IMR-90 (cell line): ENCODE measurements at places on chromosomes 5 and 9. TPM values are rescaled to one million over a fixed set of nuclear protein-coding genes. Genes with fewer than 3 reads are reported as not detected.
A peak's percentile ranks its signal among the peaks of the same experiment; 100 is the strongest.

- DNase-seq, result peak; percentile 89
Measured at GRCh38 chr5:111582993-111583601, 70.8 kb upstream of the STARD4 start.

- DNase-seq, result no peak
Measured at GRCh38 chr5:61659221-61659696, 327.2 kb downstream of the ZSWIM6 start.

GRCh38 chr9:98333703-98334582 is 78.5 kb upstream of the TBC1D2 start:
- peak; percentile 93 for DNase-seq

GFPT2 gene
- 20.6 and 20.8 TPM in 2 replicates for total RNA-seq

DNA sequence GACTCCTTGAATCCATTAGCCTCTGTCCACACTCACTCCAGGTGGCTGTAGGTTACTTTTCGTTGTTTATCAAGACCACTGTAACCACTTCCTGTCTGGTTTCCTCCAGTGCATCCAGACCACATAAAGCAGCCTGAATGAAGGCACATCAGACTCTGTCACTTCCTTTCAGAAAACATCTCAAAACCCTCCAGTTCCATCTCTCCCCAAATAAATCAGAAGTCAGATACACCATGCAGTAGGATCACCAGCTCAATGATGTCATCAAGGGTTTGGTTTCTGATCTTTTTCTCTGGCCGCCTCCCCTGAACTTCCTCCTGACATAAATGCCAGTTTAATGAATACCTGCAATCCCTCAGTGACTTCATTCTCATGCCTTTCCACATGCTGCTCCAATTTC is 161.2 kb downstream of the ZNF462 start:
- no peak for DNase-seq

DNA sequence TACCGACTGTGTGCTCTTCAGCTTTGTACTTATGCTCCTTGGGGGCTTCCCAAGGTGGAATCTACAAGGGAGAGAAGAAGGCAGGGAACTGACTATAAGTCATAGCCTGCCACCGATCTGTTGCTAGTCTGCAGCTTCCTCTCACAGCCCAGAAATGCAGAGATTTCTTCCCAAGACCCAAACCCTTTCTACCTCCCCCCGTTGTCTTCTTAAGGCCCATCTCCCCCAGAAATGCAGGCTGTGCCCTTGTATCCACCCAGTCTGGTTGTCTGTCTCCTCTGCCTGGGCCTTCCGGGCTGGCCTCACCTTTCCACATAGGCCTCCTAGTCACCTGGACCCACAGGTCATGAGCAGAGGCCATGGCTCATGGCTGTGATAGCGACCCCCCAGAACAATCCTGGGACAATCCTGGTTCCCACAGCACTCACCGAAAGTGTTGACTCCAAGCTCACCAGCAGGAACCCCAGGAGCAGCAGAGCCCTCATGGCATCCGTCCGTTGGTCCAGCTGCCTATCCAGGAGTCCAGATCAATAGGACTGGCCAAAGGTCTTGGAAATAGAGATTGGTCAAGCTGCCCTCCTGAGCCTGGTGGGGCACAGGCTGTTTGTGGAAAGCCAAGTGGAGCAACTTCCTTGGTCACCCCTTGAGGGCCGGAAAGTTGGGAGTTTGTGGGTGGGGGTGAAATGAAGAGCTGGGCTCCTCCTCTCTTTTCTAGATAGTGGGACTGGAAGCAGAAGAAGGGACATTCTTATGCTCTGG is at the start of gene F12:
Gene F12 (minus strand): TSS at position 522 of the 759 bp plus-strand sequence. CDS start 37 bp downstream, at position 485.
- no peak for DNase-seq

CTXN3 gene
- total RNA-seq, result not detected in 2 replicates

MYO10 gene
- total RNA-seq, result 93.0 and 115 TPM in 2 replicates

GRCh38 chr5:139711067-139711905 is 63.1 kb downstream of the CXXC5 start:
- DNase-seq, result peak; percentile 28

DNA sequence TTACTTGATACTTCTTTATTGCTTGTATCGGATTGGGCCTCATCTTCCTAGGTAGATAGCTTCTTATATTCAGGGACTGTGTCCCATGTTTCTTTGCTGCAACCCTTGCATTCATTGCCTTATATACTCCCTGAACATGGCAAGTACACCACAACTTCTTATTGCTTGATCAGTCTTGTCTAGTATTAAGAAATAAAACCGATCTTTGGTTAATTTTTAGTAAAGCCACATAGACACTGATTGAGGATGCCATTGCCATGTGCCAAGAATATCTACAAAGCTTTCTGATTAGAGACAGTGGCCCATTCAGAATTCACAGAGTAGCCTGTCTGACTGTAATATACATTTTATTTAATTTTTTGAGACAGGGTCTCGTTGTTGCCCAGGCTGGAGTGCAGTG is 34.7 kb upstream of the ANKRD55 start:
- no peak for DNase-seq

DNA sequence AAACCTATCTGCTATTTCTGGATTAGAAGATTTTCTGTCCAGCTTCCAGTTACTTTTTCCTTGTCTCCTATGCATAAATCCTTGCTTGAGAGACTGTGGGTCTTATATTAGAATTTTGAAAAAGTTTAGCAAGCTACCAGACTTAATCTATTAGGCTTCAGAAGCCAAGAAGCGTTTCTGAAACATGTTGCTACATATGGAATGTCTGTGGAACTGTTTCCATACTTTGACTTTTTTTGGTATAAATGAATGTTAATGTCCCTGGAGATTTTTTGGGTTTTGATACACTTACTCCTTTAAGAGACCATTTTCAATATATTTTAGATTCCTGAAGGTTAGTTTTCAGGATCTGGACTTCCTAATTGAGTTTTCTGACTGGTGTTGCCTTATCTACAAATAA is 191.4 kb upstream of the SGCD start:
- no peak for DNase-seq

GRCh38 chr9:129885018-129885669 is 49.9 kb downstream of the USP20 start:
- DNase-seq, result no peak

GRCh38 chr5:148474025-148474511 is 90.3 kb downstream of the FBXO38 start:
- peak; percentile 16 for DNase-seq

KCTD16 gene
- 1.1 and 1.4 TPM in 2 replicates for total RNA-seq

DNA sequence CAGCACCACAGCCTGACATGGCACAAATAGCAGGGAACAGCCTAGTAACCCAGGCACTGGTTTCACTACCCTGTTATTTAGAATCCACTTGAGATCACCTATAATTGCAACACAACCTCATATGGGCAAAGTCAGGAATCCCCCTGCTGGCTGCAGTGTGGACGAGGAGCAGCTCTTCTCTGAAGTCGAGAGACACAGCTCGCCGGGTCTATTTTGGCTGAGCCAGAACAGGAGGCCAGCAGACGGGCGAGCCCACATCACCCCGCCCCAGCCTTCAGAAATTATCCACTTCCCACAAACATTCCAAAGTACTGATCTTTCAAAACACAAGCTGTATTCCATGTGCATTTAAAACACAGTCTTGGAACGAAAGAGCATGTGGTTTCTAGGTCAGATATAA is 179.0 kb downstream of the ROR2 start:
- DNase-seq, result peak; percentile 96

DNA sequence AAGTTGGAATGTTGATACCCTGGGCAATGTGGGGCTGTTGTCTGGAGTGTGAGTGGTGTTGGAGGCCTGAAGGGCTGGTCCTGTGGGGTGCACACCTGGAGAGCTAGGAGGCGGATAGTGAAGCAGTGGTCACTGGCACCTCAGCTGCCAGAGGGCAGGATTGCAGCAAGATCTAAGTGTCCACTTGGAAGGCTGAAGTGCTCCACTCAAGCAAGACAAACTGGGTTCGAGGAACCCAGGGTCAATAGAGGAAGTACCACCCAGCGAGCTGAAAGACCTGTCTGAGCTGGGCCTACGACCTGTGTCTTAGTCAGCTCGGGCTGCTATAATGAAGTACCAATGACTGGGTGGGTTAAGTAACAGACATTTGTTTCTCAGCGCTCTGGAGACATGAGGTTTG is 39.7 kb upstream of the TJP2 start:
- DNase-seq, result no peak

- DNase-seq, result no peak
Measured at GRCh38 chr9:91163773-91164471, 197.8 kb downstream of the AUH start.

GRCh38 chr5:111215971-111216370 is 8.2 kb upstream of the CAMK4 start:
- DNase-seq, result no peak

DNA sequence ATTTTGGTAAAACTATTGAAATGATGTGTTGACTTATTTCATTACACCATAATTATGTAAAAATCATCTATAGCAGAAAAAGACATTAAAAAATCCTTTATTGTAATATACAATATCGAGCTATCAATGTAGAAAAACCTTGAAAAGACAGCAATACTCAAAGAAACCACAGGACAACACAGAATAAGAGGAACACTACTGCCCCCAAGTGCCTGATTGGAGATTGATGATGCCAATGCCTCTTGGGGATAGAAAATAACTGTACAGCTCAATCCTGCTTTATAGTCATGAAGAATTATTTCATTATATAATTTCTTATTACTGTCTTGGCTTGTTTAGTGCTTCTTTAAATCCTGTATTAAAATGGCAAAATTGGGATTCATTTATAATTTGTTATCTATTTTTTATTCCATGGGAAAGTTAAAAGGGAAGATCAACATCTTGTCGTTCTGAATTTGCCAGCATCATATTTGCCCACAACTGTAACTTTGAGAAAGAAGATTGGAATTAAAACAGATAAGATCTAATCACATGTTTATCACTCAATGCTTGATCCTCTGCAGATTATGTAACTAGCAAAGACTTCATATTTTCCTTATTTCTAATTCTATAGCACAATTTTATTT is 337.5 kb downstream of the CDH9 start:
- DNase-seq, result no peak

- DNase-seq, result peak; percentile 90
Measured at GRCh38 chr5:159928122-159928909, 12.0 kb downstream of the ADRA1B start.

MARCOL gene
- total RNA-seq, result not detected in 2 replicates

MRPS2 gene
- total RNA-seq, result 53.1 and 54.4 TPM in 2 replicates

LECT2 gene
- total RNA-seq, result not detected in 2 replicates

GRCh38 chr5:64612344-64612961 is 77.8 kb upstream of the SHISAL2B start:
- peak; percentile 64 for DNase-seq

DNA sequence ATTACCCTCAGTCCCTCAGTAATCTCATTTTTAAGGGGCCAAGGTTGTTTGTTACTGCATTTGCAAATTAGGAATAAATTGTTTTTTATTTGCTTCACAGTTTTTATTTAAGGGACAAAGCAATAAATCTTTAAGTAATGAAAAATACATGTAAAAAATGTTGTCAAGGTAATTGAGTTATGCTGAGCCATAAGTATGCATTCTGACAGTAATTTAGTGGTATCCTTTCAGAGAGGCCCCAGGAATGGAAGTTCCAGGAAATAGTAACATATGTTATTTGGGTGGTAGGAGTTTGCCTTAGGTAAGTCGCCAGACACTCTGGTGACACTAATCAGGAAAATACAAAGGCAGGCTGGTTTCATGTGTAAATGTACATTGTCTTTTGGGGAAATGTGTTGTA is 1787.9 kb upstream of the WWC1 start:
- DNase-seq, result no peak

GRCh38 chr9:110241858-110242321 is 14.4 kb downstream of the TXN start:
- DNase-seq, result no peak

DNA sequence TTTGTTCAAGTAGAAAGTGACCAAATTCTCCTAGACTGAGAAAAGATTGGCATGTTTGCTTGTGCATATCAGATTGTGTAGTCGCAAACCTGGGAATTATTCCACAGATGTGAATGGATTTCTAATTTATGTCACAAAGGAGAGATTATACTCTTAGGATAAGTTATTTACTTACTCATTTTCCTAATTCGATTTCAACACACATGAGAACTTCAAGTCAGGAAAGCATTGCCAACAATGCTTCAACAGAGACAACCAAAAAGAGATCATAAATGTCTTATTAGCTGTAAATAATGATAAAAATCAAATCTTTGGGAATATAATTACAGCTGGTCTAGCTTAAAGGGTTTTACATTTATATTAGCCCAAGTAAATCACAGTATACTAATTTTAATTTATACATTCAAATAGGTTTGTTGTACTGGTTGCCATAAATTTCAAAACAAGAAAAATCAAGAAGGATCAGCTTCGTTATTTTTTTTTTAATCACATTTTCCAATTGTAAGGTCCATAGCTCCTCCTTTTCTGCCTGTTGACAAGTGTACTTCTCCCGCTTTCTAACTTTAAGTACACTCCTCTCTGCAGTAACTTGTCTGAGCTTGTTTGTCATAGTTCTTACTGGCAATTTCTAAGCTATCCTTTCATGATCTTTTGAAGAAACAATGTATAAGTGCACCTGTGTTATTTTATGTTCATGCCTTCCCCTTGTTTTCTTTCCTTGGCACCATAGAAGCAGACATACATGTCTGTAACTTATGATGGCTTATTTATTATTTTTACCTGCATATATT is 246.6 kb downstream of the DEPDC1B start:
- no peak for DNase-seq

DNA sequence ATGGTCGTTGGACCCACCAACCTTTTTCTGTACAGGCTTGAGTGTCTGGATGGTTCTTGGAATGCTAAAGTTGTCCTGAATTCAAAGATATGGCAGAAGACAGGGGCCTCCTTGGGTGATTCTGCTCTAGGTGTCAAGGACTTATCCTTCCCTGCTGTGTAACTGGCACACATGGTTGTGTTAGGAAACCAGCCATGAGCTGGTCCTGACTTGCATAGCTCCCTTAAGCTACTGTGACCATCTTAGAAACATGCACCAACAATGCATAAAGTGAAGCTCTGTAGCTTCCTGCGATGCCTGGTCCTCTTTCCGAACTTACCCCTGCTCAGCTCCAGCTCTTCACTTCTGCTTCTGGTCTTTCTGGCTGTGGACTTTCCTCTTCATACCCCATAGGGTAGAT is 224.6 kb downstream of the TLE4 start:
- DNase-seq, result no peak

DNA sequence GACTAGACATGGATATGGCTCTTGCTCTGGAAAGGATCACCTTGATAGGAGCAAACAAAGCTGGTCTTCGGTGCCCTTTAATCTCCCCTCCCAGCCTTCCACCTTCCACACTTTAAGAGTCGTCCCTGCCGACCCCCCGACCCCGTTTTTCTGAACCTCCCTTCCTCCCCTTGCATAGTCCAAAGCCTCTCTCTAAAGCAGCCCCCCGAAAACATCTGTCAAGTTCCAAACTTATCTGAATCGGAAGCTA is 423 bp upstream of the NUP214 start:
- DNase-seq, result no peak

DNA sequence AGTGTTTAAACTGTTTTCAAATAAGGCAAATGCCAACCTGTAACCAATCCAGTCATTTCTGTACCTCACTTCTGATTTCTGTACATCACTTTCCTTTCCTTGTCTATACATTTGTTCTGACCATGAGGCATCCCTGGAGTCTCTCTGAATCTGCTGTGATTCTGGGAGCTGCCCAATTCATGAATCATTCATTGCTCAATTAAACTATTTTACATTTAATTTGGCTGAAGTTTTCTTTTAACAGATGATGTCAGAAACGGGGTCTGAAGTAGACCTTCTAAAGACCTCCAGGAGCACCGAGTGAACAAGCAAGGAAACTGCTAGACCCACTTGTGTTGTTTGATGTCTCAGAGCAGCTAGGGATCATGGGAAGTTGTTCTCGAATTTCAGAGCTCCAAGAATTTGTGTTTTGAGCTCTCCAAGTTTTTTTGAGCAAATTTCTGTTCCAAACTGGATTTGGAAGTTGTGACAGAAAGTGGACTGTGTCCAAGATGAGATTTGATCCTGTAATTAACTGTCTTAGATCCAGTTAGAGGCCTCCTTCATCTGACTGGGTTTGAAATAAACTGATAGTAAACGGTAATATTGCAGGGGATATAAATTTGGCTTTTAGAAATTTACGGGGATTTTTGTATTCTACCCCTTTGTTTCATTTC is 490.8 kb upstream of the ST8SIA4 start:
- DNase-seq, result peak; percentile 0
